ENCODE measurements at places on chromosomes 3 and 15. TPM values are rescaled to one million over a fixed set of nuclear protein-coding genes. Genes with fewer than 3 reads are reported as not detected.

Gene LRRC31
- not detected for total RNA-seq

DNA sequence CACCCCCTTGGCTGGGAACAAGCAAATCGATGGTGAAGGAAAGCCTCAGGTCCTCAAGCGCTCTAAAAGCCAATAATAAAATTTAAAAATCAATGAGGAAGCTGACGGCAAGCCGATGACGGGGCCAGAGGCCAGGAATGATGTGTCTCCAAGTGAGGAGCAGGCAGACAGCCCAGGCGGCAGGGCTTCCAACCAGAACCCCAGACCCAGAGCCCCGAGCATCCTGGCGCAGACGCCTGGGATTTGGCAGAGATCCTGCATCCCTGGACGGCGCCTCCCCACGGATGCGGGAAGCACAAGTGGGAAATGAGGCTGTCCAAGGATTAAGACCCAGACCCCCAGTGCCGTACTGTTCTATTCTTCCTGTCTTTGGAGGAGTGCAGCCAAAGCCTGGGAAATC, 123.0 kb upstream of the PROK2 start:
- DNase-seq = no peak

DNA sequence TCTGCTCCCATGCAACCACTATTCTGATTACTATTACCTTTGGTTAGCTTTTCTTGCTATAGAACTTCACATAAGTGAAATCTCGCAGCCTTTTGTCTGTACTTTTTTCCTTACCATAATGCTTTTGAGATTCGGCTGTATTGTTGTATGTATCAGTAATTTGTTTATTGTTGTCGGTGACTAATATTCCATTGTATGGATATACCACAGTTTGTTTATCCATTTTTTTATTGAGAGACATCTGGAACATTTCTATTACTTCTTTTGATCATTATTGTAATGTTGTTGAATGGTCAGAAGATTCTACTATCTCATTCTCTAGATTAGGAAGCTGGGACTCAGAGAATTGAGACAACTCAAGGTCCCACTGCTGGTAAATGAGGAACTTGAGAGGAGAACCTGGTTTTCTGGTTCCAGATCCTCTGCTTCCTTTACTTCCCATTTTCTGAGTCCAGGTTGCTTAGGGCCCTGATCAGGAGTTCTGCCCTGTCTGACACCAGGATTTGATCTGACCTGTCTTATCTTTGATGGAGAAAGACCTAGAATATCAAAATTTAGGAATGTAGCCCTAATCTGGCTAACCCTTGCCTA, 18.2 kb upstream of the SPTSSB start:
- DNase-seq = no peak

Gene C2CD4A
- total RNA-seq = 1.3 TPM

DNA sequence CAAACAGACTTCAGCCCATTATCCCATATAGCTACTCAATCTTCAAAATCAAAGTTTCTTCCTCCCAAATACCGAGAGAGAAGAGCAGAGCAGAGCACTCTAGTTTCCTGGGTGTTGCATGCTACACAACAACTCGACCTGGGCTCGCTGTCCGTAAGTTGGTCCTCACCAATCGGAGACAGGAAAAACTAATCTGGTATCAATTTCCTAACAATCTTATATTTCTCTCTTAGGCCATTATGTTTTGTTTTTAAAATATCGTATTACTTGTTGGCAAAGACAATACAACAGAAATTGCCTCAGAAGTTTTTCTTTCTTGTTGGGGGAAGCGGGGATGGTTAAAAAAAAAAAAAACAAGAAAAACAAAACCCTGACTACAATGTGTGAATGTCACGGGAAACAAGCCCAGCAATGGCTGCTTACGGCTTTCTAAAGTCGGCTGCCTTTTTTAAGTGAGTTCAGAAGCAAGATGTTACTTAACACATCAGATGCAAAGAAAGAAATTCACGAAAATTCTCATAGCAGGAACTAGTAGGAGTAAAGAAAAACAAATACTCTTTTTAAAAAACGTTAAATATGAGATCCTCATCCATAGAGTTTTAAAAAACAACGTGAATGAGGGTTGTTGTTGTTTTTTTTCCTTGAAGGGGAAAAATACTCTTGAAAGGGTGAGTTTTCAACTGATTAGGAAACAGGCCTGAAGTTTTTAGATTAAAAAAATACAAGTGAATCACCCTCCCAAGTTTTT, 1.9 kb downstream of the VGLL4 start:
- peak; percentile 37 for DNase-seq

GRCh38 chr3:172280406-172281051, 167.7 kb downstream of the GHSR start:
- peak; percentile 84 for DNase-seq

Gene NKTR
- total RNA-seq = 33.4 TPM

DNA sequence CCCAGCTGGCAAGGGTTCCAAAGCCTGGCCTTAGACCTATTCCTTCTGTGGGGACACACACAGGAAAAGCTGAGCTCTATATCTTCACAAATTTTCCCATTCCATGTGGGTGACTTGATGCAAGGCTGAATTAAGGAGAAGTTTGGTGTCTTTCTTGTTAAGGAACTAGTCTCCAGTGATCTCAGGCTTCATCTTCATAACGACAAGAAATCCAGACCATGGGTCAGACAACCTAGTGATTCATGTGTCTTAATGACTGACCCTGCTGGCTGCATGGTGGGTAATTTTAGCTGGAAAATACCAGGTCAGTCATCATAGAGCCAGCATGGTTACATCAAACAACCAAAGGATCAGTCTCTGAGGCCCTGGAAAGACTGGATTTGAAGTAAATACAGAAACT, 112.7 kb upstream of the SLC4A7 start:
- no peak for DNase-seq

DNA sequence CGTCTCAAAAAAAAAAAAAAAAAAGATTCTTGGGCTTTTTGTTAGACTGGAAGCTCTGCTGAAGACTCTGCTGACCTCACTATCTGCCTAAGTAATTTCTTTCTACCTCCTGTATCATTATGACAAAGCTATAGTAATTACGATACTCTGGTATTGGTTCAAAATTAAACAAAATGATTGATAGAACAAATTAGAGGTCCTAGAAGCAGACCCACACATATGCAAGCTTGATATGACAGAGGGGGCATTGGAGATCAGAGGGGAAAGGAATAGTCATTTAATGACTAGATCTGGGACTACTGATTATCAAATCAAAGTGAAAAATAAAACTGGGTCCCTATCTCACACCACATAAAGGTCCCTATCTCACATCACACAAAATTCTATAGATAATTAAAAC, 21.9 kb upstream of the AP3B2 start:
- DNase-seq = no peak

GRCh38 chr3:142148044-142148791, 1.1 kb downstream of the TFDP2 start:
- no peak for DNase-seq

DNA sequence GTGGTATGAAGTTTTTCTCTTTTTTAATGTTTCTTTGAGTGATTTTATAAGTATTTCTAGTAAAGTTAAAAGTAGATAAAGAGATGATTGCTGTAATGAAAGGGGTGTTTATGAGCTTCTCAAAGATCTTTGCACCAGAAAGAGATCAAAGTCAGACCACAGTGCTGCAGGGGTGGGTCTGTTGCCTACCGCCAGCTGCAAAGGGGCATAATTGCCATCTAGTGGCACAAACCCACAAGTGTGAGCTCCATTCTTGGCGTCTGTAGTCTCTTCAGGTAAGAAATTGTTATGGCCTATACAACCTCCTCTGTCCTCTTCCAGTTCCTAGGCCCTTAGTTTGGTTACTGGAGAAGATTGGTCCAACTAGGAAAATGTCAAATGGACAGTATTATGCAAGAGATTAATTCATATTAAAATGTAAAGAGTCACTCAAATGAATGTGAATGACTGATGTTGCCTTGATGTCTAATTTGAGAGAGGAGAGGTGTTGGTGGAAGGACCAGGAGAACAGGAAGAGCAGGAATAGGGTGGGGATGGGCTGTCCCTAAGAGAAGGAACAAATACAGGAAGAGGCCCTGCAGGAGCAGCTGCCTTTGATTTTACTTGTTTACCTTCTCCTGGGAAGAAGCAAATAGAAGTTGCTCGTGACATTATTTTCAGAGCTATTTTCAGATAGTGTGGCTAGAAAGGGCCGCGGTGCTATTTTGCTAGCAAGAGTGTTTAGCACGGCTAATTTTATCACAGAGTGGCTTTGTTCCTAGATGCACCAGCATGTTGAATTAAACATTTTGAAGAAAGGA, 53.0 kb upstream of the GSK3B start:
- DNase-seq = peak; percentile 91
